ENCODE measurements at places on chromosomes 16 and 17. TPM values are rescaled to one million over a fixed set of nuclear protein-coding genes. Genes with fewer than 3 reads are reported as not detected.

Gene NR1D1
- polyA plus RNA-seq, result 4.2 TPM

- DNase-seq, result no peak
Measured at GRCh38 chr16:87824016-87824990, 45.0 kb downstream of the SLC7A5 start.

DNA sequence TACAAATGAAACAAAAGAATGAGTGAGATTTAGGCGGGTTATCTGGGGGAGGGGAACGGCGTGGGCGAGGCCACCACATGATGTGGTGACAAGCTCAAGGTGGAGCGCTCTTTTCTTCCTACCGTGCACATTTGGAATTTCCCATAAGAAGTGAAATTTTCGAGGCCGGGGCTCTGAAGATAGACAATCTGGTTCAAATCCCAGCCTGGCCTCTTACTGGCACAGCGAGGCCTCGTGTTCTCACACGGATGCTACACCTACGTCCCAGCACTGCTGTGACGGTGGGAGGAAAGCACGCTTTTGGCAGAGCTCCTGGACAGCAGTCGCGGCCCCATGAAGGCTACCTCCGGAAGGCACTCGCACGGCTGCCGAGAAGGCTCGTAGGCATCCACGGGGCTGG is 25.2 kb downstream of the ZDHHC7 start:
- DNase-seq, result no peak

GRCh38 chr16:814974-815373 is 14.4 kb upstream of the GNG13 start:
- no peak for DNase-seq

Gene PRR35
- polyA plus RNA-seq, result 17.8 TPM

- no peak for DNase-seq
Measured at GRCh38 chr17:42543190-42544079, 7.4 kb downstream of the NAGLU start.

Gene IKZF3
- 0.23 TPM for polyA plus RNA-seq

Gene KRTAP1-5
- not detected for polyA plus RNA-seq

GRCh38 chr17:30299000-30299399 is 7.3 kb upstream of the BLMH start:
- DNase-seq, result no peak

DNA sequence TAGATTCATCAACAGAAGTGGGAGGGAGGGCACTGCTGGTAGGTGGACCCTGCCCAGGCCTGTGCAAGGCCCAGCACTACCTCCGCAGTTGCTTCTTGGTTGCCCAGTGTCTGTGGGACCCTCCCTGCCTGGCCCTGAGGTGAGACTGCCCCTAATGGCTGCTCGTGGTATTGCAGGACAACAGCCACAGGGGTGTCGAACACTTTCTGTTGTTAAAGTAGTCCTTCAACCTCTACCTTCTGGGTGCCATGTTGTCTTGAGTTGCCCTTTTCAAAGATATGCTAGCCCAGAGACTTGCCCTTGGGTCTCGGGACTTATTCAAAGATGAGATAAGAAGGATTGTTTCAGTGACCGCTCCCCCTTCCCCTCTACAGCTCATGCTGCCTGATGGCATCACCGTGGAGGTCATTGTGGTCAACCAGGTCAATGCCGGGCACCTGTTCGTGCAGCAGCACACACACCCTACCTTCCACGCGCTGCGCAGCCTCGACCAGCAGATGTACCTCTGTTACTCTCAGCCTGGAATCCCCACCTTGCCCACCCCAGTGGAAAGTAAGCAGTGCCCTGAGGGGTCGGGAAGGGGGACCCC is 29.1 kb downstream of the AKAP1 start:
- no peak for DNase-seq

- DNase-seq, result no peak
Measured at GRCh38 chr16:8714174-8714573, 39.8 kb downstream of the ABAT start.

Gene SLC13A5
- 5.1 TPM for polyA plus RNA-seq

DNA sequence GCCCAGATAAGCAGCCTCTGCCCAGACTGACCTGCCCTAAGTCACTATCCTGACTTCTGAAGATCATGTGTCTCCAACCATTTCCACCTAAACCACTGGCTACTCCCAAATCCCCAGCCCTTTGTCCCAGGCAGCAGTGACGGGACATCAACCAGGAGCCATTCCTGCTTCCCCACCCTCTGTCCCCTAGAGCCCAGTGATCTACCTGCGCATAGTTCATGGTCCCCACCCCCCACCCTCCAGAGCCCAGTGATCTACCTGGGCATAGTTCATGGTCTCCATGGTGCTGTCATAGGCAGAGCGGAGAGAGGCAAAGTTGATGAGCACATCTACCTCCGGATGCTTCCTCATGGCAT is 26.8 kb downstream of the ACLY start:
- DNase-seq, result no peak

Gene PDIA2
- 1.4 TPM for polyA plus RNA-seq

DNA sequence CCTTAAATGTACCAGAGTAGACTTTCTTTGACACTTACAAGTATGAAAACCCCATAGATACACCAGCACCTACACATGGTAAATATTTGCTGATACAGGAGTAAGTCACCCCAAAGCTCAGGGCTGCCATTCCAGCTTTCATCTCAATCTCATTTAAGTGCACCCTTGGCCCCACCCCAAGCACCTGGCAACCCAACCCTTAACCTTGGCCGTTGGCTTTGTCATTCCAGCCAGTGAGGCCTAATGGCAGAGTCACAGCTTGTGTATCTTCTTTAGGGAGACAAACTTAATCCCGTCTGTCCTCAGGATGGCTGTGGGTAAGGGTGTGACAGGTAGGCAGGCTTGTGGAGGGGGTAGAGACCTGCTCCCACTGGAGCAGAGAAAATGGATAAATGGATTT is 31.5 kb upstream of the TMEM220 start:
- DNase-seq, result no peak

DNA sequence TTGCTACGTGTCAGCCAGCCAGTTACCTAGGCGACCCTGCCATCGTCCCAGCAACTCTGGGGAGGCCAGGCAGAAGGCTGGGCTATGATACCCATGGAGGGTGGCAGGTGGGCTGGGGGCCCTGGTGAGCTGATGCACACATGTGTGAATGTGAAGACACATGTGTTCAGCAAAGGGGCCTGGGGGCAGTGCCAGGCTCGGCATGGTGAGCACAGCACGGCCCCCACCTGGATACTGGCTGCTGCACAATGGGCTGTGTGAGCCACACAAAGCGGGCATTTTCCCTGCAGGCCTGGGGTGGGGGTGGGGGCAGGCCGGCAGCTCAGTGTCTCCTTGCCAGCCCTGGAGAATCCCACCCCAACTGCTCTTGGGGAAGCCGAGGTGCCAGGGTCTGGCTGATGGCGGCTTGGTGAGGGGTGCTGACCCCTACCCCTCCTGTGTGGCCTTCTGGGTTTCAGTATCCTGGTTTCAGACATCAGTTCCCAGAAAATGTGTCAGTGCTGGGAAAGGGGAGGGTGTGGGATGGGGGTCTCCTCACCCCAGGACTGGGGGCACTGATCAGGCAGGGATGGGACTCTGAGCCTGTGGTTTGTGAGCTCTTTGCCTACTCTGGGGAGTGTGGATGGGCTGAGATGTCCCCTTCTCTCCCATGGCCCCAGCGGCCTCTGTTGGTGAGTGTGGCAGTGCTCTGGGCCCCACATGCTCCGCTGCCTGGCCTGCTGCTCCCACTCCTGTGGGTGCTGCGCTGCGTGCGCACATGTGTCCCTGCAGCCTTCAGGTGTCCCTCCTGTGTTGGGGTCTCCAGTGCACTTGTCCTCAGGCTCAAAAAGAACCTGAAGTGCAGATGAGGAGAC is 5.1 kb downstream of the LLGL1 start:
- no peak for DNase-seq

Gene MMP2
- 206 TPM for polyA plus RNA-seq

DNA sequence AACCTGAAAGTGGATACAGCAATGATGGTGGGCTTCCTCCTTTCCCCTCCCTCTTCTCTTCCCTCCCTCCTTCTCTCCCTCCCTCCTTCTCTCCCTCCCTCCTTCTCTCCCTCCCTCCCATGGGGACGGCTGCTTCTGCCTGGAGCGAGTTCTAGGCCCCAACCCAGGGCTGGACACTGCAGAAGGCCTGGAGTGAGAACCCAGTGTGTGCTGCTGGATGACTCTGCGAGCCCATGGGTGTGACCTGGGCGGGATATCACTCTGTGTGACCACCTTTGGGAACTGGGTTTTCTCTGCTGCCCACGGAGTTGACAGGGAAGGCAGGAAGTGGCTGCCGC is 242.6 kb upstream of the GSE1 start:
- DNase-seq, result no peak

GRCh38 chr17:19857640-19858039 is 10.1 kb downstream of the ULK2 start:
- no peak for DNase-seq

DNA sequence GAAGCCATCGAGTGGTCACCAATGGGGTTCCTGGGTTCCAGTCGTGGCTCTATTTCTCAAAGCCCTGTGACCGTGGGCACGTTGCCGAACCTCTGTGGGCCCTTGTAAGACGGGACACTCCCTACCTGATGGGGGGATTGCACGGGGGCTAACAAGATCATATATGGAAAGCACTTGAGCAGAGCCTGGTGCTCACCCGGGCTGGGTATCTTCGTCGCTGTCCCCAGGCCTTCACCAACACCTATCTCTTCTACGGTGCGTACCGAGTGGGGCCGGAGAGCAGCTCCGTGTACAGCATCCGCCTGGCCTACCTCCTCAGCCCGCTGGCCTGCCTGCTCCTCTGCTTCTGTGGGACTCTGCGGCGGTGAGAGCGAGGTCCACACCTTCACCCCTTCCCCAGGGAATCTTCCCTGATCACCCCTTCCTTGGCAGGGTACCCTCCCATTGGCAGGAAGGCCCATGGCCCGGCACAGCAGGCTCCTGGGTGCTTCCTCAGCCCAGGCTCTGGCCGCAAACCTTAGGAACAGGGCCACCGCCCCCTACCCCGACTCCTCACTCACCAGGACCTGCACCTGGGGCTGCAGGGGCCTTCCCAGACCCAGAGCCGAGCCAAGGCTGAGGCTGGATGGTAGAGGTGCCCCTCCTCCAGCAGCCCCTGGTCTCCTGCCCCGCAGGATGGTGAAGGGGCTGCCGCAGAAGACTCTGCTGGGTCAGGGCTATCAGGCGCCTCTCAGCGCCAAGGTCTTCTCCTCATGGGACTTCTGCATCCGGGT is 2.8 kb downstream of the TMC8 start:
- no peak for DNase-seq

DNA sequence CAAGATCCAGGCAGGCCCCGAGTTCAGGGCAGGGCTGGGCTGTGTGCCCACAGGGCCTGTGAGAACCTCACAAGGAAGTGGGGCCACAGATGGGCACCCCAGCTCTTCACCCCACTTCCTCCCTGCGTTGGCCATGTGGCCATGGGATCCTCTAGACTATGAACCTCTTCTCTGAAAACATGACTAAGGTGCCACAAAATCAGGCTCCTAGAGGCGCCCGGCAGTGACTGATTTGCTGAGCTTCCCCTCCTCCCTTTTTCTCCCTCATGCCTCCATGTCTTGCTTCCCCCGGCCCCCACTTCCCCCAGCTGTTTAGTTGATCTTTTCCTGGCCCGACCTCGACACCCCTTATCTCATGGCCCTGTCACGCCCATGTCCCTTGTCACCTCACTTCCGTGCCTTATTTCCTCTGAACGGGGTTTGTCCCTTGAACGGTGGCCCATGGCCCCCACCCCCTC is 87.1 kb downstream of the KCNJ12 start:
- no peak for DNase-seq

DNA sequence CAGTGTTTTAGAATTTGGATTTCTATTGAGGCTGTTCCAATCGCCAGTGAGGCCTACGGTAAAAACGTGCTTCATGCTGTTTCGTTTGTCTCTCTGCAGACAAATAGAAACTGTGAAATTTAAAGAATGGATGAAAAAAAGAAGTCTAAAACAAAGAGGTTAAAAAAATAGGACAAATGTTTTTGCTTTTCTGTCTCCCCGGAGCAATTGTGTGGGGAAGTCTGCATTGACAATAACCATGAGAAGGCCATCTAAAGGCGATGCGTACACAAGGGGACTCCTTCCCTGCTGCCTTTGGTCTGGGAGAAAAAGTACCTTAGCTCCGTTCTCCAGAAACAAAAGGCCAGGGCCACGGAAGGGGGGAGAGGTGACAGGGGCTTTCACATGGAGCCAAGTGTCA is 4.6 kb upstream of the ZFHX3 start:
- no peak for DNase-seq

GRCh38 chr17:9899280-9900043 is 5.6 kb downstream of the RCVRN start:
- DNase-seq, result no peak

Gene CNGB1
- polyA plus RNA-seq, result not detected

Gene GAST
- not detected for polyA plus RNA-seq

DNA sequence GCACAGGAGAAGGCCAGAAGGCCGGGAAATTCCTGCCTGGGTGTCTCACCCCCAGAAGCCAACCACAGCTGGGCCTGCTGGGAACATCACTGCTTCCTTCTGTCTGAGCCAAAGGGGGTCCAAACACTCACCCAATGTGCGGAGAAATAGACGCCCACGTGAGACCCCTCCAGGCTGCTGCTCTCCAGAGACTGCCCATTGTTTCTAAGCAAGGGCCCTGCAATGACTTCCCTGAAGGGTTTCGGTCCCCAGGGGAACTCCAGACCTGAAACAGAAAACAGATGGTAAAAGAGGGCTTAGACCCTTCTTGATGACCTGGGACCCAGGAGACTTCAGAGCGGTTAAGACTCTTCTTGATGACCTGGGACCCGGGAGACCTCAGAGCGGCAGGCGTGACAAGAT is 41.3 kb downstream of the MRM3 start:
- DNase-seq, result no peak

DNA sequence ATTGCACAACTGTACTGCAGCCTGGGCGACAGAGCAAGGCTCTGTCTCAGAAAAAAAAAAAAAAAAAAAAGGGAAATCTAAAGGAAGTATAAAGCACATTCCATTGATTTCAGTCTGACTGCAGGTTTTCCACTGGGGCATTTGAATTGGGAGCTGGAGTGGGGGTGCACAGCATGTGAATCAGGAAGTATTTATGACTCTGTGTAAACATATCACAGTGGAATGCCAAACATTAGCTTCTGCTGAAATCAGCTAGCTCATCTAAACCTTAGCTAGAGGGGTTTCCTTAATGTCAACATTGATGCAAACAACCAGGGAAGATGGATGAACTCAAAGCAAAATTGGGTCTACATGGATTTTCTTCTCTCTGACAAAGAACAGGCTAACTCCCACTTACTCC is 641.0 kb upstream of the EEF2KMT start:
- DNase-seq, result no peak

GRCh38 chr16:51615141-51615540 is 464.1 kb upstream of the SALL1 start:
- DNase-seq, result no peak

DNA sequence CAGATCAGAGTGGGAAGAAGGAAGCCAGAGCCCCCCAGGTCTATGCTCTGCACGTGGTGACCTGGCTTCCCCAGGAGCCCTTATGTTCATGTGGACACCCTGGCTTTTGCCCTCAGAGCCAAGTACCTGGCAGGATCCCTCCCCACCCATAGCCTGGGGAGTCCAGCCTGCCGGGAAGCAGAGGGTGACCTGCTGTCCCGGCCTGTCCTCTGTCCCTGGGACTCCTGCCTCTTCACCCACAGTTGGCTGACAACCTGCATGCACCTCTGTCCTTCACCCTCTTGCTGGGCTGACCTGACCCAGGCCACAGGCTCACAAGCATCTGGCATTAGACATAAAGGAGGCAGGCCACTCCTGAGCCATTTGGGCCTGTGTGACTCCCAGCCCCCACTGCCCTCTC is 60.2 kb downstream of the SMPD3 start:
- no peak for DNase-seq

GRCh38 chr17:50181144-50181543 is 15.3 kb downstream of the SGCA start:
- no peak for DNase-seq

- no peak for DNase-seq
Measured at GRCh38 chr17:68567035-68567434, 34.1 kb downstream of the FAM20A start.

Gene TTC19
- 51.7 TPM for polyA plus RNA-seq

- DNase-seq, result no peak
Measured at GRCh38 chr16:75727221-75727620, 931 bp upstream of the CPHXL start.

Gene INCA1
- 9.5 TPM for polyA plus RNA-seq
